Trophoblast cell (in vitro differentiated cells and primary cell): ENCODE measurements at places on chromosomes 2 and 18.

DNA sequence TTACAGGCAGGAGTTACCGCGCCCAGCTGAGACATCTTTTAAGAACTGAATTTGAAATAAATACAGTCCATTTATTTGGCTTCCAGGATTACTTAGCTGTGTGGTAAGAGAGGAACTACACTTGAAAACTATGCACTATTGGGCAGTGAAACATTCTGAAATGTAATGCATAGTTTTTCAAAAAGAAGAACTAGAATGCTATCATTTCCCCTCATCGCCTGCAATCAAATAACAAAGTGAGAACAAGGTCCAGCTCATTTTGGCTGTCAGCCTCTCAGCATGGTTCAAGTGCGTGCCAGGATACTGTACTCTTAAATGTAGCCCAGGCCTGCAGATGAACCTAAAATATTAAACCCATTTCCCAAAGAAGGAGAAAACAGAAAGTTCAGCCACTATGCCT is 76.6 kb upstream of the ARL5A start:
- no peaks in the 10 kb centered on the region for H3K27me3 ChIP-seq
- H3K36me3 ChIP-seq: no peaks in the 10 kb centered on the region
- H3K4me3 ChIP-seq: no peak overlapping the region
- DNase-seq: no peak

GRCh38 chr2:197208841-197209240 is 101.7 kb downstream of the ANKRD44 start:
- no peaks in the 10 kb centered on the region for H3K27me3 ChIP-seq
- DNase-seq: no peak
- no peaks in the 10 kb centered on the region for H3K36me3 ChIP-seq
- H3K27ac ChIP-seq: no peak overlapping the region

DNA sequence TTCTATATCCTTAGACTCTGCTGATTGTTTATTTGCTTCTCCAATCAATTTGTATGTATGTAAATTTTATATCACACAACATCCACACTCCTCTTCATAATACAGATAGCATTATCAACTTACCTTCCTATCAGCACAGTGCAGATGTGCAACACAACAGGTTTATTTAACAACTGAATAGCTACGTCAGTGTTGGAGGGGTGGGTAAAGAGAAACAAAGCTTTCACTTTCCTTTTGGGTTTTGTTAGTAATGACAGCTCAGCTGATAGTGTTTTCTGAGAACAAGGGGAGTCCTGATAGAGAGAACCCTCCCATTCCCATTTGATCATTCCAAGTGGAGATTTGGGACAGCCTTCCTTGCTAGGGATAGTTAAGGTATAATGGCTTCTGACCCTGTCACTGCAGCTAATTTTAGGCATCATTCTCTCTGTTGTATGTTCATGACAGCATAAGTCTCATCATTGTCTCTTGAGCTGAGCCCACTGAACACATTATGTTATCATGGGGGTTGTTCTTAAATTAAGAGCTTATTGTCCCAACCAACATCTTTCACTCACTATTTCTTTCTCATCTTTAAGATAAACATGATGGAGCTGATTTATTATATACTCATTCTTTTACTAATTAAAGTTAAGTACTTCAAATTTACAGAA is 227.7 kb downstream of the GPD2 start:
- no peaks in the 10 kb centered on the region for H3K36me3 ChIP-seq
- no peak overlapping the region for H3K27ac ChIP-seq
- H3K4me1 ChIP-seq: no peaks in the 10 kb centered on the region
- H3K4me3 ChIP-seq: no peak overlapping the region
- H3K27me3 ChIP-seq: no peaks in the 10 kb centered on the region

DNA sequence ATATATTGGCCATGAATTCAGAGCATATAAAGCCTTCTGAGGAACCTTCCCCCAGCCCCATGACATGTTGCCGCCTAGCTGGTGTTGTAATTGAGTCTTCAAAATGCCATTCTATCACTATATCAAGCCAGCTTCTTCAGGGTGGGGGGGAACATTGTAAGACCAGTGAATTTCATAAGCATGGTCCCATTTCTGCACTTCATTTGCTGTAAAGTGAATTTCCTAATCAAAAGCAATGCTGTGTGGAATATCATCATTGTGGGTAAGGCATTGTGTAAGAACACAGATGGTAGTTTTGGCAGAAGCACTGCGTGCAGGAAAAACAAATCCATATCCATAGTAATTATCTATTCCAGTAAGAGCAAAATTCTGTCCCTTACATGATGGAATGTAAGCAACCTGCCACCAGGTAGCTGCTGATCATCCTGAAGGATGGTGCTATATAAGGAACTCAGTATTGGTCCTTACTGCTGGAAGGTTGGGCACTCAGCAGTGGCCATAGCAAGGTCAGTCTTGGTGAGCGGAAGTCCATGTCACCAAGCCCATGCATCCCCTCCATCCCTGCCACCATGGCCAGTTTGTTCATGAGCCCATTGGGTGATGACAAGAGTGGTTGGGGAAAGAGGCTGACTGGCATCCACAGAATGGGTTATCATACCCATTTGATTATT is 159.4 kb downstream of the COPS8 start:
- DNase-seq: no peak
- no peak overlapping the region for H3K27ac ChIP-seq
- H3K27me3 ChIP-seq: no peaks in the 10 kb centered on the region
- no peaks in the 10 kb centered on the region for H3K4me1 ChIP-seq
- no peak overlapping the region for H3K4me3 ChIP-seq
- peaks cover 1% of the 10 kb centered on the region for H3K36me3 ChIP-seq

DNA sequence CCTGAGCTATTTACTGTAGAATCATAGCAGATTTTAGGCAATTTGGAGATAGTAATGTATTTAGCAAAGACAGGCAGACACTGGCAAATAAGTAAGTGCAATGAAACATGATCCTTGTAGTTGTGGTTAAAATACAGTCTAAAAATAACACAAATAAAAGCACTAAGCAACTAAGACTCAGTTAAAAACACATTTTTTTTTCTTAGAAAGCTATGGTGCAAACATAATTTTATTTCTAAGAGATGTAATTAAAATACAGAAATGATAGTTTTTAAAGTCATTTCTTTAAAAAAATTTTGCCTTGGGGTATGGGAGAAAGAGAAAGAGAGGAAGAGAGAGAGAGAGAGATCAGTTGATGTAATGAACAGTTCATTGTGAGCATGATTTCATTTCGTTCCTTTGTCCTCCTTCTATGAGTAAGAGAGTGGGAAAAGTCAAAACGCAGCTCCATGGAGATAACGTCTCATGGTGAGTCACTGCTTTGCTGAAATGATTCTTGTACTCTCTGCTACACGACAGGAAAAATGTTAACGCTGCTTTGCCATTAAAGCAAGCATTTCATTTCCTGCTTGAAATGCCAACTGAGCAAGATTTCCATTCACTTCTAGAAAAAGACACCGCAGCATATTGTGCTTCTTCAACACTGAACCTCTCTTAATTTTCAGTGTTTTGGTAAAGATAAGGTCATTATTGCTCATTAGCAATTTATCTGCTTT is 61.3 kb upstream of the PGAP1 start:
- peak; percentile 82 for DNase-seq
- no peaks in the 10 kb centered on the region for H3K27me3 ChIP-seq
- no peak overlapping the region for H3K27ac ChIP-seq
- H3K36me3 ChIP-seq: no peaks in the 10 kb centered on the region
- H3K4me3 ChIP-seq: no peak overlapping the region

GRCh38 chr2:1773883-1774282 is 29.6 kb upstream of the PXDN start:
- peak overlapping the region; percentile 47 for H3K27ac ChIP-seq
- H3K4me3 ChIP-seq: no peak overlapping the region
- H3K4me1 ChIP-seq: peaks cover 29% of the 10 kb centered on the region
- no peaks in the 10 kb centered on the region for H3K36me3 ChIP-seq
- DNase-seq: peak; percentile 53
- no peaks in the 10 kb centered on the region for H3K27me3 ChIP-seq

- no peak for DNase-seq
- no peak overlapping the region for H3K4me3 ChIP-seq
- no peaks in the 10 kb centered on the region for H3K4me1 ChIP-seq
- no peaks in the 10 kb centered on the region for H3K27me3 ChIP-seq
These were observed 174.3 kb downstream of the ZNF521 start for GRCh38 chr18:25177631-25178030.

- H3K27ac ChIP-seq: no peak overlapping the region
- no peak for DNase-seq
- H3K4me3 ChIP-seq: no peak overlapping the region
- no peaks in the 10 kb centered on the region for H3K27me3 ChIP-seq
These were observed 35.2 kb downstream of the CENPO start for GRCh38 chr2:24828238-24828996.

- H3K36me3 ChIP-seq: no peaks in the 10 kb centered on the region
- H3K27ac ChIP-seq: no peak overlapping the region
- H3K4me3 ChIP-seq: no peak overlapping the region
These were observed 33.0 kb upstream of the SNED1 start for GRCh38 chr2:240965296-240965904.

GRCh38 chr18:48545757-48546321 is 7.0 kb downstream of the CTIF start:
- peaks cover 57% of the 10 kb centered on the region for H3K4me1 ChIP-seq
- H3K4me3 ChIP-seq: no peak overlapping the region
- peak; percentile 66 for DNase-seq
- no peaks in the 10 kb centered on the region for H3K27me3 ChIP-seq

DNA sequence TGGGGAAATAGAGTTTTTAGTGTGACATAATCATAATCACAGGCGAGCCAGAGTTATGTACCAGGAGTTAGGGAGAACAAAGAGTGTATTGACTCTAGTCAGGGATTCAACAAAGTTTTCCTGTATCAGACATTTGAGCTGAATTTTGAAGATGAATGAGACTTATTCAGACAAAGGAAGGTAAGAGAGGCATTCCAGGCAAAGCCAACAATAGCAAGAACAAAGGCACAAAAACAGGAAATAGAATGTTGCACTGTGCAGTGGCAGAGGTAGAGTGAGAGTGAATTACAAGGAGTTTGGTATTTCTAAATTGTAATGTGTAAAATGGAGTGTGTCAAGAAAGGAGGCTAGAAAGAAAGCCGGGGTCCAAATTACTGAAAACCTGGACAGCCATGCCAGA is 156.2 kb downstream of the CCDC148 start:
- H3K27ac ChIP-seq: no peak overlapping the region
- H3K4me1 ChIP-seq: no peaks in the 10 kb centered on the region
- DNase-seq: no peak
- no peaks in the 10 kb centered on the region for H3K36me3 ChIP-seq

DNA sequence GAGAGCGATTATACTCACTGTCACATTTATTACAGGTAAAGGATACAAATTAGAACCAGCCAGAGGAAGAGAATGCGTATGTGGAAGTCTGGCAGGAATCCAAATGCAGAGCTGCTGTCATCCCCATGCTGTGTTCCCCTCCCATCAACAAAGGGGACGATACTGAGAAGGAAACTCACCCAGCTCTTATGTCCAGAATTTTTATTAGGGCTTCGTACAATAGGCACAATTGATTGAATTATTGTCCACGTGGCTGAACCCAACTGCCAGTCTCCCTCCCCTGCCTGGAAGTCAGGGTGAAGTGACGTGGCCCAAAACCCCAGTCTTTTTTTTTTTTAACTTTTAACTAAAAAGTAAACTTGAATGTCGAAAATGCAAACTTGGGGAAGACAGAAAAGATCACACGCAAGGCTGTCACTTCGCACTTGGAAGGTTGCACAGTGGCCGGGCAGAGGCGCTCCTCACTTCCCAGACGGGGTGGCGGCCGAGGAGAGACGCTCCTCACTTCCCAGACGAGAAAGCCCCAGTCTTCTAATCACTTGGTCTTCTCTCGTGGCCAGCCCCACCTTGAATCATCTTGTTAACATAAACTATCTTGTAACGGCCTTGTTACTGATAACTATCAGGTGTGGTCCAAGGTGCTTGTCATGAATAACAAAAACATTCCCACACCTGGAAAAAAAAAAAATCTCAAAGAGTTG is 40.0 kb upstream of the ITSN2 start:
- no peak overlapping the region for H3K27ac ChIP-seq
- no peaks in the 10 kb centered on the region for H3K4me1 ChIP-seq
- H3K27me3 ChIP-seq: no peaks in the 10 kb centered on the region
- H3K36me3 ChIP-seq: no peaks in the 10 kb centered on the region
- DNase-seq: peak; percentile 1

DNA sequence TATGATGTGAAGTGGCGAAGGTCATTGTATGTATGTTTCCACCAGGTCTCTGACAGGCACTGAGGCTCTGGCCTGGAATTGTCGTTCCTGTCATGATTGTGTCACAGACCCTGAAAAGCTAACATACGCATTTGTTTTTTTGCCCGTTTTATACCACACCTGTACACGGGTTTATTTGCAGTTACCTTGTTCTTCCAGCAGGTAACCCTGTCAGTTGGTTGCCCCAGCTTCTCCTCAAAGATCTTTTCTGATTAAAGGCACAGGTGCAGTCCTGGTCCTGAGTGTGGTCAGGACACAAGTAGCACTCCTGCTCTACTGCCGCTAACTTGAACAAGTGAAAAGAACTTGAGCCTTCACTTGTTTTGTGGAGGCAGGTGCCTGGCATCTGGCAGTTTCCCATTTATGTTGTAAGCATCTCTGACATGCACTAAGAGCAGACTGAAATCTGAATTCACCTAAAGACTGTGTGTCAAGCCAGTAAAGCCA is 19.9 kb downstream of the CD8A start:
- H3K27ac ChIP-seq: no peak overlapping the region
- H3K36me3 ChIP-seq: peaks cover 4% of the 10 kb centered on the region
- no peaks in the 10 kb centered on the region for H3K27me3 ChIP-seq
- no peak overlapping the region for H3K4me3 ChIP-seq
- DNase-seq: no peak

DNA sequence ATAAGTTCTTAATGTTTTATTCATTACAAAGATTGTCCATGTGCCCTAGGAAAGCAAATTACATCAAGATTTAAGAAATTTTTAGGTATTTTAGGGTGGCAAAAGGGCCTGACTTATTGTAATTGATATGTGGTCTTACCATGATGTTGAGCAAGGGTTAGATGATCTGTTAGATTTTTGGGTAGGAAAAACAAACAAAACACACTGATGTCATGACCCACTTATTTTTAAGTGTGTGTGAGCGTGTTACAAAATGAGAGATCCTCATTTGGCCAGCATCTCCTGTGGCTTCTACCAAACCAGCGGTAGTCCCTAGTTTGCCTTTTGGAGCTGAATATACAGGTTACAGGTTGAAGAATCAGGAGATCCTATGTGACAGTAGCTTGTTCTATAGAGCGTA is 89.8 kb upstream of the ITGB6 start:
- H3K27ac ChIP-seq: no peak overlapping the region
- DNase-seq: no peak
- no peaks in the 10 kb centered on the region for H3K27me3 ChIP-seq
- no peak overlapping the region for H3K4me3 ChIP-seq
- peaks cover 15% of the 10 kb centered on the region for H3K4me1 ChIP-seq
